Right lobe of liver (tissue), 6 donors: ENCODE measurements at places on chromosomes 2 and 18.

DNA sequence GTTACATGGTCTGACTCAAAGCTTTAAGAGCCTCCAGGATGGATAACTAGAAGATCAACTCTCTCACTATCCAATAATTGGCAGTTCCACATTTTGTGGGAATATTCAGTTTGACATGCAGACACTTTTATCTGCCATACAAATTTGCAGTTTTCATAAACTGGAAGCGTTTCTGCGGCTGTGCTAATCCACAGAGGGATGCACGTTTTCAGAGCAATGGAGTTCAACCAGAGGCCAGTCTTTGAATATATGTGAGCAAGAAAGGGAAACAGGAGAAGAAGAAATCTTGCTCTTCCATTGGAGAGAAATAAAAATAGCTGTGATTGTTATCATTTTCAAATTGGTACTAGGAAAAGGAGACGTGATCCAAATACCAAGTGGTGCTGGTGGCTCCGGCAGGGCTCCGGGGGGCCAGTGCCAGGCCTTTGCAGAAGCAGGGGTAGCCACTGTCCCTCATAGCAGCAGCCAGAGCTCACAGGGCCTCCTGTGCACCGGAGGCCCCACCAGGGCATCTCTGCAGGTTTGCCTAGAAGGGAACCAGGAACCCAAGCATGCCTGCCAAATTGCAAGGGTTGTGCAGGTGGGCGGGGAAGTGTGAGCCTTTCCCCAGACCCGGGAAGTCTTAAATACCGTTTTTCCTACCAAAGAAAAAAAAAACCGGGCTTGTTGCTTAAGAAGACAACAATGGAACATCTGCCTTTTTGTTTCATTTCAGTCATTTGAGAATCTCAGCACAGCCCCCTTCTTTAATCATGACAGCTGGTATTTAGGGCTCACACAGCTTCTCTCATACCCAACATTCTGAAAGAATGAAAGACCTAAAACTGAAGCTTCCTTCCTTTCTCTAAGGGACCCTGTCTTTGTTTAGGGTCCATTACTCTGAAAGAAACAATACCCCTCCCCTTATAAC is 791.1 kb upstream of the SOX11 start:
- no peak for DNase-seq

DNA sequence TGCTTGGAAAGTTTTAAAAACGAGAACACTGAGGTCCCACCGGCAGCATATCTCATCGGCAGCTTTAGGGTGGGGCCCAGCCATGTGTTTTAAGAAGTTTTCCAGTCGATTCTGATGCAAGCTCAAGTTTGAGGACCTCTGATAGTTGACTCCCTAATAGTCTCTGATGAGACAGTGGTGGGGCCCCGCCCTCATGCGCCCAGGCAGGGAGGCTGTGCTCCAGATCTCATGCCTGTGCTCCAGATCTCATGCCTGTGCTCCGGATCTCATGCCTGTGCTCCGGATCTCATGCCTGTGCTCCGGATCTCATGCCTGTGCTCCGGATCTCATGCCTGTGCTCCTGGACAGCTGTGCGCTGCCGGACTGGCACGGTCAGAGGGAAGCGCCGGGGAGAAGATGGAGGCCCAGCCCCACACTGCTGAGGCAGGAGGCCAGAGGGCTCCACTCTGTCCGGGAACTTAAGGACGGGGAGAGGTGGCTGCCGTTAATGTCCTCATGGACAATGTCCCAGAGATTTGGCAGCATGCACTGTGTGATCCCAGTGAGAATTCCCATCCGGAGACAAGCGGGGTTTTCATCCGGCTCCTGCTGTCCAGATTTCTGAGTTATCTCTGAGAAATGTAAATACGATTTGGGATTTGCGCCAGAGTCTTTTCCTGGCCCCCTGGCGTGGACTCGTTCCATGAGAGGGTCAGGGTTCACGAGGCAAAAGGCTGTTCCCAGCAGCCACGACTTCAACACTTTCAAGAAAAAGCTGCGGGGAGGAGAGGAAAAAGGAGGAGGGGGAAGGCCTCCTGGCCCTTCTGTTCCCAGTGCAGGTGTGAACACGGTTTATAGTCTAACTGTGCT is 9.4 kb upstream of the COLEC11 start:
- DNase-seq = peak; percentile 82

- no peak for DNase-seq
Observed at GRCh38 chr2:235204948-235205347, 253.1 kb downstream of the SH3BP4 start.

DNA sequence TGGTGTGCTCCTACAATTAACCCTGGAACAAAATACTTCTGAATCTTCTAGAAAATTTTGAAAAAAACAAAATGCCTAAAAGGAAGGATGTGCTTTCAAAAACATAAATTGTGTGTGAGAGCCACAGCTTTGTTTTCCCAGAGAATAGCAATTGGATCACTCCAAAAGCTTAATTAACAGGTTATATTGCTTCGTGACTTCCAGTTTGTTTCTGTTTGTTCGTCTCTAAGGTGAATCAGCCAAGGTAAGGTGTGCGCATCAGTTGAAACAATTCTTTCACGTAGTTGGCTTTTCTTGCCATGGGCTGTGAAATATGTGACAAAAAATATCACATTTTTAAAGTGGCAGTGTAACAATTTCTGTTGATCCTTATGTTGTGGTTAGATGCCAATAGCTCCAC is 90.3 kb upstream of the BARD1 start:
- no peak for DNase-seq

GRCh38 chr2:144546933-144547332 is 27.0 kb upstream of the ZEB2 start:
- no peak for DNase-seq

- no peak for DNase-seq
Observed at GRCh38 chr18:23838801-23839366, 149.6 kb downstream of the LAMA3 start.

DNA sequence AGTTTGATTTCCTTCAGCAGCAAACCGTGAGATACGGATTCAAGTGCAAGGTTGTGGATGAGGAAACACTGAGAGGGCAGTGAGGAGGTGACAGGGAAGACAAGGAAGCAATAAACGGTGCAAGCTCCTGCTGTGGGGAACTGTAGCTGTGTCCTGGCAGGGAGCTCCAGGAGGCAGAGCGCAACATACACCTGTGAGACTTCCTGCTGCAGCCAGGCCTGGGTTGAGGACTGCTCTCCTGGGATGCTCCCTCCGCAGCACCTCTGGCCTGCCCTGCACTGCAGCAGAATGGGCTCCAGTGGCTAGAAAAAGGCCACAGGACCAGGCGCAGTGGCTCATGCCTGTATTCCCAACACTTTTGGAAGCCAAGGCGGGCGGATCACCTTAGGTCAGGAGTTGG is 85.5 kb downstream of the MRO start:
- no peak for DNase-seq

- DNase-seq = no peak
Observed at GRCh38 chr18:23438608-23439366, 14.3 kb upstream of the RIOK3 start.

DNA sequence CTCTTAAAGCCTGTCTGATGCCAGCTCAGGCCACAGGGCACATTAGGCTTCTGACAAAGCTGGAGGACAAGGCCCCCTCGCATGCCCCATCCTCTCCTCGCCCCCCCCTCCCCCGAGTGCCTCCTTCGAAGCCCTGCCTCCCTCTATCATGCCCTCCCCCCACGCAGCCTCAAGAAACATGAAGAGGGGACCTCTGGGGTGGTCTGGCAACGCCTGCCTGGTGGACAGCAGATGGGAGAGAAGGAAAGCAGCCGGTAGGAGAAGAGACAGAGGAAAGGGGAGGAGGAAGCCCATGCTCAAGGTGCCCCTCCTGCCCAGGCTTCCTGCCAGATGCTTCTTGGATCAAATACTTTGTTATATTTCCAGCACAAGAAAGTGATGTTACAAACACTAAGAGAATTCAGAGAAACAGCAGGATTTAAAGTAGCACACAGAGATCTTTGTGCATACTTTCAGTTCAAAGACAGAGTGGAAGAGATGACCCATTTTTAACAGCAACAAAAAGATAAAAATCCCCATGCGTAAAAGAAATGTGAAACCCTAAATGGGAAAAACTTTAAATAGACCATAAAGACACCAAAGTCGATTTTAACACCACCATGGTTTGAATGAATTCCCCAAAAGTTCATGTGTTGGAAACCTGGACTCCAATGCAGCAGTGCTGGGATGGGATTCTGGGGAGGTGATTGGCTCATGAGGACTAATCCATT is 19.0 kb downstream of the BOK start:
- DNase-seq = no peak

- no peak for DNase-seq
Observed at GRCh38 chr2:126963390-126963789, 64.7 kb downstream of the TEX51 start.

DNA sequence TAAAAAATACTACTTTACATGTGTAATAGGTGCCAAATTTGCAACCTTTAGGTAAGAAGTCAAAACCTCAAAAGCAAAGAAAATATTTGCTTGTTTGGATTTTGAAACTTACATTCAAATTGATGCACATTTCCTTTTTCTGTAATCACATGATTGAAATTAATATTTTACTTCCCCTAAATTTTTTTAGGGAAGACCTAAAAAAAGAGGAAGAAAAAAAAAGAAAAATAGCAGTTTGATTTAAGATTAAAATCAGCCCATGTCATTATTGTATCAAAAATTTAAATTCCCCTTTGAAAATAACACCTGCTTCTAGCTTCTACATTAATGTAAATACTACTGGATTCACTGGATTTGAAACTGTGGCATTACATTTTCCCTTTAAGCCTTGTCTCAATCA is 68.2 kb upstream of the STON1 start:
- no peak for DNase-seq

DNA sequence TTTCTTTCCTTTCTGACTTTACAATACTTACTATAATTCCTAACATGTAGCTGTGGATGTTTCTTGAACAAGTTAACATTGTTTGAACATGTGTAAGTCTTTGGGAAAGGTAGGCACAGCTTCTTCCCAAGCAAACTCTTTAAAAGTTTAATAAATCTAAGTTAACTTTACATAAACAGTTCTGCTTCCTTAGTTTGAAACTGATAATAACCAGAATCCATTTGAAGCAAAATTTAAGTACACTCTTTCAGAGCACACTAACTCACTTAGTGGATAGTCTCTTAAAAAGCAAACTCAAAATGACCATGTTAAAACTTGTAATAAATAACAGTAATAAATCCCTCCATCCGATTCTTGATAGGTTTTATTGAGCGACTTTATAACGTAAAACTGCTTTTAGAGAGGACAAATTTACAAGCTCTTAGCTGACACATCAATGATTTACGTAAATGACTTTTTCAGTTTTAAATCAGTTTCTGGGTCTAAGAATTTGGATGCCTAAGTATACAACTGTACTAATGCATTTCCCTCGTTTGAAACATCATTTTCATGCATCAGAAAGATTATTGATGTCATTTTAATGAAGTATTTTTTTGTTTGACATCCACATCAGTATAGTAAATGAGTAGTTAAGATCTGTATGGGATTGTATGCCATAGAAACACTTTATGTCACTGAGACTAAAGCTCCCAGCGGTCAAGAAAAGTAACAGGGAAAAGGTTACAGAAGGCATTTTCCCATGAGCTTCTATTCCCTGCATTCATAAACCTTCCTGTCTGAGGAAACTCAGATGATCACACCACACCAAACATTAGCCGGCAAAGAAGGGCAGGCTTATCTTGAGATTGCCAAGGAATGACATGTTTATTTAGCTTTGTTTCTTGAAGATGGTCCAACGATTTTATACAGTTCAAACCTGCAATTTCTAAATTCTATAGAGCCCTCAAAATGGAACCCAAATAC is 67.5 kb downstream of the PDE1A start:
- DNase-seq = no peak

- DNase-seq = no peak
Observed at GRCh38 chr18:63160172-63160995, 159.2 kb downstream of the BCL2 start.

GRCh38 chr2:237391140-237391539 is 22.8 kb downstream of the COL6A3 start:
- DNase-seq = no peak

DNA sequence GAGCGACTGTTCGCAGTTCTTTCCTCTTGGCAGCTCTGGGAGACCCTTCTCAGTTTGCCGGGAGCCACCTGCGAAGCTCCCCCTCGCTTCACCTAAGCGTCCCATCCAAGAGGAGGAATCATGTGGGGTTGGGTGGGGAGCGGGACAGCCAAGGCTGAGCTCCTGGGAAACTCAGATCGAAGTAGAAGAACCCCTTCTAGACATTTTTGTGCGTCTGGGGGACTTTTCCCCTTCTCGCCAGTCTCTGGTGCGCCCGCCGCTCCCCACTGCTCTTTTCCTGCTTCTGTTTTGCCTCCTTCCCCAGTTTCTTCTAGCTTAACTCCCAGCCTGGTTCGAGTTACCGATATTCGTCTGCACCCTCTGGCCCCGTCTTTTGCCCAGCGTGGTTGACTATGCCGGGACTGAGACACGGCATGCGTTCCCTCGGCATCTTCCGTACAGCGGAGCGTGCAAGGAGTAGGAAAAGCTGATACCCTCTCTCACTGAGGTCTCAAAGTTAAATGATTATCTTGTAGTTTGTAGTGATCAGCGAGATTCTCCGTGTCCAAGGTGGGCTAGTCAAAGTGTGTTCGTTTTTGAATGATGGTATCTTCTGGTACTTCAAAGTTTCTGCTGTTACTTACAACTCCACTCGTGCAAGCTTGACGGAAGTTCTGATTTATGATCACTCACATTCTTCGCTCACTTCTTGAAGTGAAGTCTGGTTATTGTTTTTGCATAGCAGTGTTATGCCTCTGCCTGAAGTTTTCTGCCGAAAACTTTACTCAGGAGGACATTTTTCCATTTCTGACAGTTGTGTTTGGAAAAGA is 664 bp downstream of the CAMKMT start:
- peak; percentile 47 for DNase-seq

DNA sequence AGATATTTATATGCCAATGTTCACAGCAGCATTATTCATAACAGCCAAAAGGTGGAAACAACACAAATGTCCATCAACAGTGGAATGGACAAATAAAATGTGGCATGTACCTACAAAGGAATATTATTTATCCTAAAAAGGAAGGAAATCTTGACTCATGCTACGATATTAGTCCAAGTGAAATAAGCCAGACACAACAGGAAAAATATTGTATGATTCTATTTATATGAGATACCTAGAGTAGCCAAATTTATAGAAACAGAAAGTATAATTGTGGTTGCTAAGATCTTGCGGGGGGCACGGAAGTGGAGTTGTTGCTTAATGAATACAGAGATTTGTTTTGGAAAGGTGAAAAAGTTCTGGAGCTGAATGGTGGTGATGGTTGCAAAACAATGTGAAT is 33.0 kb upstream of the CCDC150 start:
- no peak for DNase-seq

DNA sequence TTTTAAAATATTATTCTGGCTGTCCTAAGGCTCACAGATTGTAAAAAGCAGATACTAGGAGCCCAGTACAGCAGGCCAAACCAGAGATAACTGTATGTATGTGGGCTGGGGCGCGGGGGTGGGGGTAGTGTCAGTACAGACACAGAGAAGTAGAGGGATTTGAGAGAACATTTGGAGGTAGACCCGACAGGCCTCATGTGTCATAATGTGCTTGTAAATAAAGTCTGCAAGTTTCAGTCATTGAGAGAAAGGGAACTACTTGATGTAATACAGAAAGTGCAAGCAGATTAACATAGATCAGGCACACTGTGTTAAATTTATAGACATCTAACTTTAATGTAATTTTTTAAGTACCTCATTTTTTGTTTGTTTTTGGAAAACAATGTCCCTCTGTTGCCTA is 7.4 kb upstream of the POLI start:
- no peak for DNase-seq

- DNase-seq = no peak
Observed at GRCh38 chr2:222862106-222862908, 1.5 kb downstream of the ACSL3 start.
